Ascending aorta (tissue), 2 donors: ENCODE measurements at places on chromosomes 7 and 10.

GRCh38 chr7:77550586-77550985 is 13.5 kb downstream of the PTPN12 start:
- H3K36me3 ChIP-seq, result no peaks in the 10 kb centered on the region
- no peaks in the 10 kb centered on the region for H3K27me3 ChIP-seq
- no peak overlapping the region for H3K27ac ChIP-seq

DNA sequence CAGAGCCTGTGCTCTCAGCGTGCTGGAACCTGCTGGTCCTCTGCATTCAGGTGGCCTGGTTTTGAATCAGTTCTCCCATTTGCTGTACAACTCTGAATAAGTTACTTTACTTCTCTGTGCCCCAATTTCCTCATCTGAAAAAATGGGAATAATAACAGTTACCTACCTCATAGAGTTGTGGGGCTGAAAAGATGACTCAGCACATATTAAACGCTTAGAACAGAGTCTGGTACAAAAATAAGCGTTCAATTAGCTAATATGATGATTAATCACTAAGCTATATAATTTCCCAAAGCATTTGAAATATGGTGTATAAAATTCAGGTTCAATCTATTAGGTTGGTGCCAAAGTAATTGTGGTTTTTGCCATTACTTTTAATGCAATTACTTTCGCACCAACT is 259.1 kb downstream of the PRPF18 start:
- no peak for DNase-seq
- no peaks in the 10 kb centered on the region for H3K36me3 ChIP-seq
- H3K4me3 ChIP-seq, result no peak overlapping the region
- no peaks in the 10 kb centered on the region for H3K27me3 ChIP-seq
- H3K4me1 ChIP-seq, result peaks cover 3% of the 10 kb centered on the region

GRCh38 chr10:51832652-51833383 is 133.4 kb upstream of the CSTF2T start:
- peaks cover 8% of the 10 kb centered on the region for H3K4me1 ChIP-seq
- no peaks in the 10 kb centered on the region for H3K27me3 ChIP-seq
- H3K27ac ChIP-seq, result no peak overlapping the region
- H3K36me3 ChIP-seq, result no peaks in the 10 kb centered on the region
- DNase-seq, result peak; percentile 72

DNA sequence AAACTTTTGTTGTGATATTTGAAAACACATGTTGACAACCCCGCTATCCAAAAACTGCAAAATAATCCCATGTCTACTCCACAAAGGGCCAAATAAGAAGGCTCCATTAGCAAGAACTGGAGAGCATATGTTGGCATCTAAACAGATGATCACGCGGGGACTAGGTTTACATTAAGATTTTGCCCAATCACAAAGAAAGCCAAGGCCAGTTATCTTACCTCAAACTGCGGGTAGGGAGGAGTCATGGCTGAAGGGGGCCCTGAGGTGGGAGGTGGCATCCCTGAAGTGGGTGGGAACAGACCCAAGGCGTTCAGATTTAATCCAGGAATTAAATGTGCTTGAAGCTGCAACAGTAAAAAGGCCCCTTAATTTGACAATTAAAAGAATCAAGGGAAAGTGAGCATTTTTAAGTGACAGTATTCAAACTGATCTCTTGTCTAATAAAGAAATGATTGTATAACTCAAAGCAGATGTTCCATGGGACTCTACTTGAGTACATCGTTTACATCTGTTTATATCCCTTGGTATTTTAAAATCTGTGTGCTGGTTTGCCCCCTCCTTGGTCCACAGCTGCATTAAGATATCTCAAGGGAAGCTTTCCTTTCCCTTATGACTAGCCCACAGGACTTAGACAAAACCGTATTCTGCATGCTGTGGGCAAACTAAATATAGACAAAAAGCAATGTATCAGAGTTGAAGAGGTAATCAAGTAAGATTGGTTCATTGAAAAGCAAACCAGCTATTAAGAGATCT is 42.9 kb downstream of the MALSU1 start:
- no peak overlapping the region for H3K4me3 ChIP-seq
- H3K36me3 ChIP-seq, result no peaks in the 10 kb centered on the region
- DNase-seq, result no peak
- H3K27me3 ChIP-seq, result no peaks in the 10 kb centered on the region
- no peaks in the 10 kb centered on the region for H3K4me1 ChIP-seq

- peaks cover 2% of the 10 kb centered on the region for H3K4me1 ChIP-seq
- H3K27me3 ChIP-seq, result no peaks in the 10 kb centered on the region
- peak overlapping the region; percentile 82 for H3K27ac ChIP-seq
- peaks cover 8% of the 10 kb centered on the region for H3K36me3 ChIP-seq
- peak overlapping the region; percentile 80 for H3K4me3 ChIP-seq
Observed at GRCh38 chr10:5888843-5889623, 660 bp downstream of the ANKRD16 start.

- H3K27me3 ChIP-seq, result no peaks in the 10 kb centered on the region
- H3K27ac ChIP-seq, result no peak overlapping the region
- H3K36me3 ChIP-seq, result no peaks in the 10 kb centered on the region
- no peak for DNase-seq
- no peak overlapping the region for H3K4me3 ChIP-seq
- peaks cover 11% of the 10 kb centered on the region for H3K4me1 ChIP-seq
Observed at GRCh38 chr7:16422917-16423316, 1.6 kb upstream of the CRPPA start.

GRCh38 chr10:84634636-84635035 is 306.2 kb downstream of the CCSER2 start:
- DNase-seq, result no peak
- no peaks in the 10 kb centered on the region for H3K4me1 ChIP-seq
- H3K4me3 ChIP-seq, result no peak overlapping the region
- no peak overlapping the region for H3K27ac ChIP-seq

GRCh38 chr7:28488061-28488791 is 75.9 kb downstream of the CREB5 start:
- no peaks in the 10 kb centered on the region for H3K27me3 ChIP-seq
- no peak for DNase-seq
- no peak overlapping the region for H3K27ac ChIP-seq
- H3K4me3 ChIP-seq, result no peak overlapping the region
- no peaks in the 10 kb centered on the region for H3K4me1 ChIP-seq
- no peaks in the 10 kb centered on the region for H3K36me3 ChIP-seq

GRCh38 chr10:85080934-85081333 is 752.5 kb downstream of the CCSER2 start:
- H3K36me3 ChIP-seq, result no peaks in the 10 kb centered on the region
- DNase-seq, result no peak
- no peak overlapping the region for H3K4me3 ChIP-seq
- H3K4me1 ChIP-seq, result no peaks in the 10 kb centered on the region
- H3K27me3 ChIP-seq, result no peaks in the 10 kb centered on the region

- H3K4me1 ChIP-seq, result no peaks in the 10 kb centered on the region
- no peak for DNase-seq
- peak within 1 kb of the TSS; percentile 60 for H3K27ac ChIP-seq
- H3K36me3 ChIP-seq, result no peaks in the 10 kb centered on the region
- peak within 1 kb of the TSS; percentile 77 for H3K4me3 ChIP-seq
- no peaks in the 10 kb centered on the region for H3K27me3 ChIP-seq
Observed at GRCh38 chr7:94907026-94907810, at the start of gene PPP1R9A. TSS of gene PPP1R9A (plus strand) at chr7:94907594. CDS start at chr7:94910114, 2,520 bp downstream.

DNA sequence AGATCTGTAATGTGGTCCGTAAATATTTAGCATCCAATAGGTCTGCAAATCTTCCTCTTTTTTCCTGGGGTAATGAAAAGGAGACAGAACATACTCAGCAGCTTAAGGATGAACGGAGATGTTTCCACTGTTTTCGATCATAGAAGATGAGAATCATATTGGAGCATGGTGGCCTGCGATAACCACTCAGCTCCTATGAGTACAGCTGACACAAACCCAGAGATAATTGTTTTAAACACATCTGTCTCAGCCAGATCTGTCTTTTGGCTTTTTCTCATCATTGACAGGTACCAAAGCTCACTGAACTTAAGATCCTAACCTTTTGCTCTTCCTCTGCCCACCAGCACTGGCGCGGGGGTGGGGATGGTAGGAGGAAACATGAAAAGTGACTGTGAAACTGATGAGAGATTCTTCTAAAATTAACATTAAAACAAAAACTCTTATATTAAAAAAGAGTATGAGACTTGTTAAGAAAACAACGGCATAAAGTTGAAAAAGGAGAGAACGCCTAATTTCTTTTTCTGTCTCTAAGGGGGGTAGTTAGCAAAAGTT is 71.0 kb downstream of the SVOPL start:
- H3K27ac ChIP-seq, result no peak overlapping the region
- DNase-seq, result no peak
- H3K27me3 ChIP-seq, result no peaks in the 10 kb centered on the region
- H3K4me3 ChIP-seq, result no peak overlapping the region
- no peaks in the 10 kb centered on the region for H3K36me3 ChIP-seq
- H3K4me1 ChIP-seq, result no peaks in the 10 kb centered on the region

- DNase-seq, result no peak
- H3K27me3 ChIP-seq, result no peaks in the 10 kb centered on the region
- no peak overlapping the region for H3K4me3 ChIP-seq
- no peaks in the 10 kb centered on the region for H3K4me1 ChIP-seq
- no peak overlapping the region for H3K27ac ChIP-seq
- no peaks in the 10 kb centered on the region for H3K36me3 ChIP-seq
Observed at GRCh38 chr7:134639061-134639460, 7.6 kb upstream of the BPGM start.

DNA sequence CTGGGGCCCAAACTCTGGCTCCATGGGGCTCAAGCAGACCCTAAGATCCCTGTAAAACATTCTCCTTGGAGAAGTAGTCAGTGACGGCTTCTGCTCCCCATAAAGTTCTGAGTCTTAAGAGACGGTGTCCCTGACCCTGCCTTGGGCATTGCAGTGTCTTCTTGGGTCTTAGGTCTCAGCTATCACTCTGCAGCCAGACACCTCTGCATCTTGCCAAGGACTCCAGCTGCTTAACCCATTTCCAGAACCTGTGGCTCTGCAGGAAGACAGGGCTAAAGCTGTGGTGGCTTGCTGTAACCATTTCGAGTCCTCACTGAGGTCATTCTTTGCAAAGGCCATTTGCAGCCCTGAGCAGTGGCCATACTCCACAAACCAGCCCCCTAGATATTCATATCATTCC is 337.1 kb upstream of the ZMIZ1 start:
- H3K27ac ChIP-seq, result no peak overlapping the region
- H3K4me3 ChIP-seq, result no peak overlapping the region
- H3K4me1 ChIP-seq, result no peaks in the 10 kb centered on the region
- DNase-seq, result no peak
- H3K27me3 ChIP-seq, result no peaks in the 10 kb centered on the region

DNA sequence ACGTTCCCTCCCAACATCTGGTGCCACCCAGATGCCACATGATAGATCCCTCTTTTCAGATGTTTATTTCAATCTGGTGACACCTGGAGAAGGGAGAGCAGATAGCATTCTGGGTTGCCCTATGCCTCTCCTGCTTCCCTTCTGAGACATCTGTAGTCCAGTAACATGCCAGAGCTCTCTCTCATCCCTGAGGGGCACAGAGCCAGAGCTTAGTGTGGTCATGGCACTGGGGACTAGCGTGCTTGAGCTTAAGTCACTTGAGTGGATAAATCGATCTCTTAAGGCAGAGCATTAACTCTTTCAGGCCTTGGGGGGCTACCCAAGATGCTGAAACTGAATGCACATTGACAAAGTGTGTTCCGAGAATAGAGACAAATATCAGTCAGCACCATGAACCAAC is 47.9 kb downstream of the WNT2 start:
- H3K27ac ChIP-seq, result no peak overlapping the region
- H3K27me3 ChIP-seq, result no peaks in the 10 kb centered on the region
- DNase-seq, result no peak
- H3K4me1 ChIP-seq, result no peaks in the 10 kb centered on the region
- no peak overlapping the region for H3K4me3 ChIP-seq

GRCh38 chr10:118958984-118959925 is 70.3 kb upstream of the NANOS1 start:
- H3K36me3 ChIP-seq, result no peaks in the 10 kb centered on the region
- peak; percentile 29 for DNase-seq
- H3K4me1 ChIP-seq, result peaks cover 20% of the 10 kb centered on the region

- DNase-seq, result no peak
- H3K4me3 ChIP-seq, result no peak overlapping the region
- H3K27ac ChIP-seq, result peak overlapping the region; percentile 60
- peaks cover 3% of the 10 kb centered on the region for H3K4me1 ChIP-seq
Observed at GRCh38 chr10:29957907-29958331, 101.5 kb downstream of the JCAD start.

- H3K27ac ChIP-seq, result no peak overlapping the region
- no peaks in the 10 kb centered on the region for H3K36me3 ChIP-seq
- H3K4me1 ChIP-seq, result no peaks in the 10 kb centered on the region
Observed at GRCh38 chr7:96599288-96599936, 110.2 kb downstream of the SEM1 start.

- H3K27me3 ChIP-seq, result no peaks in the 10 kb centered on the region
- H3K4me3 ChIP-seq, result no peak overlapping the region
Observed at GRCh38 chr10:111037858-111038257, 39.0 kb upstream of the ADRA2A start.

- no peaks in the 10 kb centered on the region for H3K36me3 ChIP-seq
- H3K4me1 ChIP-seq, result peaks cover 7% of the 10 kb centered on the region
- no peaks in the 10 kb centered on the region for H3K27me3 ChIP-seq
Observed at GRCh38 chr7:83861-84632, 108.3 kb upstream of the FAM20C start.

GRCh38 chr7:90972906-90973550 is 291.2 kb upstream of the FZD1 start:
- H3K27ac ChIP-seq, result no peak overlapping the region
- H3K27me3 ChIP-seq, result no peaks in the 10 kb centered on the region
- H3K36me3 ChIP-seq, result no peaks in the 10 kb centered on the region
- no peaks in the 10 kb centered on the region for H3K4me1 ChIP-seq
- no peak overlapping the region for H3K4me3 ChIP-seq

DNA sequence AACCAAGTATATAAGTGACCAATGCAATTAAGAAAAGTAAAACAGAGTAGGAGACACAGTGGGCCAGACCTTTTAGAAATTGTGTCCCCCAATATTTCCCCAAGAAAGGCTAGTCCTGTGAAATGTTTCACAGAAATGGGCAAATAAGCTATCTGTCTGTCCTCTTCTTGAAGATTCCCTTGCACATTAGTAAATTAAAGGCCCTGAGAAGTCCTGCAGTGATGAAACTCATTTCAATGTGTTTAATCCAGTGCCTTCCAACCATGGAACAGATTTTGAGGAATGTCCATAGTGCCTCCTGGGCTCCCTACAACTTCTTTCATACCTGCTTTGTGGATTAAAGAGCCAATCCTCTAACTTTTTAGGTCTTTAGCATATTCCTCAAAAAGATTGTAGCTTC is 11.2 kb upstream of the EEPD1 start:
- DNase-seq, result no peak
- H3K4me1 ChIP-seq, result no peaks in the 10 kb centered on the region
- no peak overlapping the region for H3K27ac ChIP-seq
- no peaks in the 10 kb centered on the region for H3K36me3 ChIP-seq

DNA sequence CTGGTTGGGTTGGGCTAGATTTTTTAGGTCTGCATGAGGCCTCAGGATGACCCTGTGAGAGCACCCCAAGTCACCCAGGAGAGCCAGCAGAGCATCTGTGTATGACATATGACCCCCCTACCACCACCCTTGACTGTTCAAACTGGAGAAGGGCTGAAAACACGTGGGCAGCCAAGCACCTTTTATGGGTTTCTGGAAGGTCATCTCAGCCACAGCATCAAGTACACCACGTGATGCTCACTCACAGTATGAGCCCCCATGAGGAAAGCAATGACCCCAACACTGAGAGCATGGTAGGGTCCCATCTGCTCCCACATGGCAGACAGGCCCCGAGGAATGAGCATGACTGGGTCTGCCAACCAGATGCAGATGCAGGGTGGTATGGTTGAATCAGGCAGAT is 149.4 kb upstream of the GDF10 start:
- no peak for DNase-seq
- H3K27ac ChIP-seq, result no peak overlapping the region
- H3K4me1 ChIP-seq, result no peaks in the 10 kb centered on the region
- H3K27me3 ChIP-seq, result no peaks in the 10 kb centered on the region
- no peaks in the 10 kb centered on the region for H3K36me3 ChIP-seq

- no peaks in the 10 kb centered on the region for H3K36me3 ChIP-seq
- H3K27me3 ChIP-seq, result no peaks in the 10 kb centered on the region
- DNase-seq, result no peak
- no peak overlapping the region for H3K27ac ChIP-seq
- H3K4me3 ChIP-seq, result no peak overlapping the region
Observed at GRCh38 chr10:88512599-88512998, 70.5 kb downstream of the RNLS start.
